ENCODE measurements at places on chromosomes 3 and 15.

DNA sequence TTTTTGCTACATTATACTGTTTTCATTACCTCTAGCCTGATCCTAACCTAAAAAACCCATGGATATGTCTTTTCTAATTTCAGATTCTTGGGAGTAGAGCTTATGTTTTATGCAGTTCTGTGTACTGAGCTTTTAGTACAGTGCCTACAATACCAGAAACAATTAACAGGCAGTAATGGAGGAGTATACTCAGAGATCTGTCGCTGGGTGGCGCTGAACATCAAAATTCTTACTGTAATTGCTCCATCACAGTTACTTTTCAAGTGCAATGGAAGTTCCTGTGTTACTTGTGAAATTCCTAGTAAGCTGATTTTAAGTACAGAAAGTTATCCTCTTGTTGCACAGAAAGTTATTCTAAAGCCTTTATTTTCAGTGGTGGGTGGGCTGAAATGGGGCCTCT is 66.9 kb downstream of the RNF13 start:
- DNase-seq = peak; percentile 61

- DNase-seq = peak; percentile 49
Observed at GRCh38 chr3:100403362-100404249, 2.3 kb downstream of the LNP1 start.

- DNase-seq = peak; percentile 90
Observed at GRCh38 chr3:158160958-158161357, 51.1 kb downstream of the RSRC1 start.

DNA sequence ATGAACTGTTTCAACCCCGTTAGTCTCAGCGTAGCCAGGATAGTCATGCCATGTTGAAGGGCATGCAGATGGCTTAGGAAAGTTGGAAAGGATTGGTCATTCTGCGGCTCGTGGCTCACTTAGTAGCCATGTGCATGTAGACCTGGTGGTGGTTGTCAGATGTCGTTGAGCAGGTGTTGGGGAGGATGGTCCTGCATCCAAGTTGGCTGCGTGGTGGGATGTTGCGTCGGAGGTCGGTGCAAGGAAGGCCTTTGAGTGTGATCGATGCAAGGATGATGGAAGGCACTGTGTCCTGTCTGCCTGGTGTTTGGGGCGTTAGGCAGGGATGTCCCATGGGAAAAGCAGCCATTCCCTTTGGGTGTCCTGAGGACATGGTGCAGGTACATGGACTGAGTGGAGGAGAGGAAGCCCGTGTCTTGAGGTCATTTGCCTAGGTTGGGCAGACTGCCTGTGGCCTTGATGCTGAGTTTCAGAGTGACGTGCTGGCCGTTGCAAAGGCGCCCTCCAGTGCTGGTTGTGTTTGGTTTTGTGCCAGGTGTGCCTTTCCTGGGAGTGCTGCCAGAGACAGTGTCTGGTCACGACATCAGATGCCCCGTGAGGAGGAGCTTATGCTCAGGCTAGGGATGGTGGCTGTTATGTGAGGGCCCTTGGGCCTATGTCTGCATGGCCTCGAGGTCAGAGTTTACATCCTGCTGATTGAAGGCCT is 103.4 kb downstream of the SNRPN start:
- no peak for DNase-seq

- no peak for DNase-seq
Observed at GRCh38 chr3:147390589-147391569, 15.5 kb downstream of the ZIC4 start.

- DNase-seq = peak; percentile 74
Observed at GRCh38 chr3:11195721-11196332, 41.5 kb downstream of the HRH1 start.

DNA sequence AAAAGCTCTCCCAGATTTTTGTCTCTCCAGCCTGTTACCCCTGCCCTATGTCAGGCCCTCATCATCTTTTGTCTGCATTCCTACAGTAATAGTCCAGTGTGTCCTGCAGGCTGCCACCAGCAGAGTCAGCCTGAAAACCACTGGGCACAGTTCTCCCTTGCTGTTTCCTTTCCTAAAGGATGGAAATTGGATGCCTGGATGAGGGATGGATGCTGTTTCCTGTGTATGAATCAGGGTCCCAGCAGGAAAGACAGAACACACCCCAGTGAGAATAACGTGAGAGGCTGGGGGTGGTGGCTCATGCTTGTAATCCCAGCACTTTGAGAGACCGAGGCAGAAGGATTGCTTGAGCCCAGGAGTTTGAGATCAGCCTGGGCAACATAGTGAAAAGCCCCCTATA is 3.3 kb upstream of the SNX33 start:
- peak; percentile 46 for DNase-seq
